Trophoblast cell (in vitro differentiated cells and primary cell): ENCODE measurements at places on chromosomes 3 and 15.
A peak's percentile ranks its signal among the peaks of the same experiment; 100 is the strongest.

DNA sequence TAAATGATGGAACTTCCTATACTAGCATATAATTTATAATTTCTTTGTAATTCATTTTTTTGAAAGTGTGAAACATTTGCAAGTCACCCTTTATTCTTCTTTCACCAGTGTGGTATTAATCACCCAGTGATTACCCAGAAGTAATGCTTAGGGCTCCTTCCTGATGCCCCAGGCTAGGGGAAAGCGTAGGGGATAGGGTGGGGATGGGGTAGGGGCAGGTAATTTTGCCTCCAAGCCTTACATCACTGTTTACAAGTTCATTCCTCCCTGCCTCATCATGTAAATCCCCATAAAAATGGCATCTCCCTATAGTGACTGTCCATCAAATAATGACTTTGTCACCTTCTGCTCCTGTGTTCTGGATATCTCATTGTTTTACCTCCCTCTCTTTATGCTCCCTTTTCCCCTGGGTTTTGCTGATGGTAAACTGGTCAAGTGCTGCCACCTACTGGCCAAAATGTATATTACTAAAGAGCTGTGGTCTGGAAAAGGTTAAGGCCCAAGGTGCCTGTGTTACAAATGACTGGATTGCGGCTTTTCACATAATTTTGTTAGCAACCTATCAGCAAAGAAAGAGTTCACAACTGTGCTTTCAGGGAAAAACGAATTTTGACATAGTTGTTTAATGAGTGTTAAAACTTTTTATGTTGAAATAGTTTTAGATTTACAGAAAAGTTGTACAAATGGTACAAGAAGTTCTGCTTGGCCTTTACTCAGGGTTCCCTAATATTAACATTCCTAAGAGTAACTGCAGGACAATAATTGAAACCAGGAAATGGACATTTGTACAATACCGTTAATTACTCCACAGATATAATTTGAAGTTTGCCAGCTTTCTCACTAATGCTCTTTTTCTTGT is 54.7 kb downstream of the ONECUT1 start:
- peak; percentile 69 for DNase-seq

- DNase-seq: no peak
Observed at GRCh38 chr15:100394736-100395440, 53.1 kb upstream of the ADAMTS17 start.

- DNase-seq: no peak
Observed at GRCh38 chr15:85607141-85607806, 187.5 kb downstream of the KLHL25 start.

GRCh38 chr3:45167011-45167911 is 21.1 kb upstream of the CDCP1 start:
- DNase-seq: peak; percentile 99

DNA sequence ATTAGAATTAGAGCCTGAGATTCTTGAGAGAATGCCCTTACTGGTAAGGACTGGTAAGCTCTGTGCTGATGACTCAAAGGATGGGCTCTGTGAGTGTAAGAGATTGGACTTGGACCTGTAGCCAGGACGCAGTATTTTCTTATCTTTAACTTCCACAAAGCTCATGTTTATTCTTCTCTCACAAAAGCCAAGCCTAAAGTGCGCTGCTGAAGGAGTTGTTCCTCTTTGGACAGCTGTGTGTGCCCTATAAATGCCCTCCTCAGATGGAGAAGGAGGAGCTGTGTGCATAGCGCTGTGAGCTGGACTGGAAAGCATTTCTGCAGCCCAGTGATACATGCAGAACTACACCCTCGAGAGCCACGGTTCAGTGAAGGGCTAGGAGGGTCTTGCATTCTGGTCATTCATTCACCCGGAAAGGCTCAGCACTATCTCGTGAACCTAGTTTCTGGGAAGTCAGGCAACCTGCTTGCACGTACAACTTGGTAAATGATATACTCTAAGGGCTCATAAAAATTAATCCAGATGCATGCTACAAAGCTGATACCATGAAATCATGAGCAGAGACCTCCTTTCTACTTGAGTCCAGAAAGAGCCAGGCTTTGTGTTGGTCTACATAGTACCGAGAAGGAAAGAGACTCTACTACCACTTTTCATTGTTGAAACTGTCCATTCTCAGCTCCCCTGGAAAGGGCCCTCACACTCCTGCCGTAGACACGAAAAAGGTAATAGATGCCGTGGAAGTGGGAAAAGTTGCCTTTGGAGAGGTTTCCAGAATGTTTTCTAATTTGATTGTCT is 103.0 kb upstream of the TBL1XR1 start:
- DNase-seq: no peak

- peak; percentile 64 for DNase-seq
Observed at GRCh38 chr3:125123451-125124305, 67.9 kb upstream of the HEG1 start.

DNA sequence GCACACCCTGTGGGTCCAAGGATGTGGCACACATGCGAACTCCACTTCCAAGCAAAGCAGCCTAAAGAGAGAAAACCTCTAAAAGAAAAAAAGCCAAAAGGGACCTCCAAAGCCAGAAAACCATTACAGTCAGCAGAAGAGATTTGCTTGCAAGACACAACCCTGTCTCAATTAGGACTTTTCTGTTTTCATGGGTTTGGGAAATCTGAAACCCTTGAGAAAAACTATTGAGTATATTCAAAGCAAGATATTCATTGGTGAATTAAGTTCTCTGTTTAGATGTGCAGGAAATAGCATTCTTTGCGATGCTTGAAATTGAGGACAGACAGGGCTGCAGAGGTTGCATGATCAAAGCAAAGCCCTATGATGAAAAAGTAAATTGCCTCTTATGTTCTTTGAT is 10.2 kb upstream of the LDHAL6B start:
- DNase-seq: no peak

DNA sequence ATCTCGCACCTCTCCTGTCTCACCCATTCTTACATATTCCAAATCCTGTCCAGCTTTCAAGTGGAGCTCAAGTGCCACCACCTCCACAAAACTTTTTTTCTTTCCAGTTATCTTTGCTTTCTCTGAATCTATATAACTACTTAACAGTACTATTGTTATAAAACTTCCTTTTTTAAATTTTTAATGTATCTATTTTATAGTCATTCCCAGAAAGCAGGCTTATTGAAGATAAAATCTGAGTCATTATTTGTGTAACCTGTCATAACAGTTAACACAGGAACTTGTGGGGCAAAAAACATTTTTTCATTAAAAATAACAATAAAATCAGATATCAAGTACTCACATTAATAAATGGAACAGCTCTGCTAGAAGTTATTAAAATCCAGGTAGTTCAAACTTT is 73.3 kb upstream of the ALCAM start:
- no peak for DNase-seq

GRCh38 chr3:52650439-52650838 is 35.3 kb downstream of the PBRM1 start:
- peak; percentile 36 for DNase-seq

GRCh38 chr3:42019953-42020260 is 58.0 kb upstream of the ULK4 start:
- no peak for DNase-seq

DNA sequence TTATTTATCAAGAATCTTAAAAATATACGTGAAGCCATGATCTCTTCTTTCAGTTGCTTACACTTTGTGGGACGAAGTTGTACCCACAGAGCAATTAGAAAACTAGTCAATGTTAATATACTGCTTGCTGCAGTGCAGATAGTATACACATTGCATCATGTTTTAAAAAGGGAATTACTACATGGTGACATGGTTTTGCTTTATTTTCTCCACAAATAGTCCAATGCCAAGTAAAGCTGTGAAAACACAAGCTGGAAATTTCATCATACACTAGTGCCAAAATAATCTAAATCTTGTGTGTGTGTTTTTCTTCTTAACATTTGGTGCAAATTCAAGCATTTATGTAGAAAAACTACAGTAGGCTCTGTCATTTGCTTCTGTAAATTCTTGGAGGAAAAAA is 233.0 kb downstream of the EPHA3 start:
- no peak for DNase-seq

DNA sequence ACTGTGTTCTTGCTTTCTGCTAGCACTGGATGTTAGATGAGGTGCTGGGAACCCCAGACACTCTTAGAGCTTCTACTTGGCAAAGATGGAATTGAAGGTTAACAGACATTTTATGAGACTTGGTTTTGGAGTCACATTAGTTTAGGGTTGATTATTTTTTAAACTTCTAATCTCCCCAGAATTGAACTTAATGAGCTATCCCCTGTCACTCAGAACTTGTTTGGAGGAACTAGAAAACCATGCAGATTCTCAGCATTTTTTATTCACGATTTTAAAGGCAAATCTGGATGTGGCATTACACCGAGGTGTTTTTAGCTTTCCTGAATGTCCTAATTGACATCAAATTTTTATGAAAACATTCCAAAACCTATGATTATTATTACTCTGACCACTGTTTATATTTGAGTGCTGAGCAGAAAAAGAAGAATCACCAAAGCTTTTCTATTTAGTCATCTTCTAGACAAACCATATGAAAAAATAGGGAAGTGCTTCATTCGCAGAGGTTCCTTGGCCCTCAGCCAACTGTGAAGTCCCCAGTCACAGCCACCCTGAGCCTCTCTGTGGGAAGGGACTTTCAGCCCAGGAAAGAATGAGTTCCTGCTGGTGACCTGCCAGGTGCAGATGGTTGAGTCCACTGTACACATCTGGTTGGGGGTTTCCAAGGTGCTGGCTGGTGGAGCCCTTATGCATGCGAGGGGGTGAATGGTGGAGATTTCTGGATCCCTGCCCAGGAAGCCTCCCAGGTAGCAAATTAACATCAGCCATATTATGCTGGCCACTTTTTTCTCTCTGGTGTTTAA is 196.0 kb upstream of the TOPAZ1 start:
- DNase-seq: peak; percentile 10

GRCh38 chr3:149356630-149357029 is 20.8 kb downstream of the TM4SF1 start:
- no peak for DNase-seq

GRCh38 chr15:78979456-78980320 is 34.8 kb upstream of the CTSH start:
- peak; percentile 76 for DNase-seq

GRCh38 chr3:111999484-112000324 is 982 bp downstream of the TAGLN3 start:
- DNase-seq: no peak
